Activated naive CD8-positive, alpha-beta T cell treated with anti-CD3 and anti-CD28 coated beads, Interleukin-2, amount 10 ng/mL, durations not matched to agents 7 days and 5 days (primary cell): ENCODE measurements at places on chromosomes 11 and 22. TPM values are rescaled to one million over a fixed set of nuclear protein-coding genes. Genes with fewer than 3 reads are reported as not detected.

- peaks cover 54% of the 10 kb centered on the region for H3K4me1 ChIP-seq
- H3K27me3 ChIP-seq: no peaks in the 10 kb centered on the region
- peak overlapping the region; percentile 23 for H3K27ac ChIP-seq
These were observed 19.8 kb downstream of the TPST2 start for GRCh38 chr22:26570115-26570514.

DNA sequence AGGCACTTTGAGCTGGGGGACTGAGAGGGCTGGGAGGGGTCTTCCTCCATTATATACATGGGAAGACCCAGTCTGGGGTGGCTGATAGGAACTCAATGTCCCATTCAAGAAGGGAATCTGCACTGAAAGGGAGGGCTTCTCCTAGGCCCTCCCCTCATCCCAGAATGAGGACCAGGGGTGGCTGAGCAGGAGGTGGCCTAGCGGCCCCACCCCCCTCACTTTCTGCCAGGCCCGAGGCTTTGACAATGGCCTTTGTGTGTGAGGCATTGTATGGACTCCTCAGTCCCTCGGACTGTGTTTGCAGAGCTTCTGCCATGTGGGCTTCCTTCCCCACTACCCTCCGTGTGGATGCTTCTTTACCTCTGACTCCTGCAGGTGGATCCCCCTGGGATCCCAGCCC lies 65.7 kb downstream of the NECTIN1 start:
- no peak for DNase-seq
- no peaks in the 10 kb centered on the region for H3K27me3 ChIP-seq
- H3K27ac ChIP-seq: no peak overlapping the region
- no peak overlapping the region for H3K4me3 ChIP-seq
- no peaks in the 10 kb centered on the region for H3K4me1 ChIP-seq

GRCh38 chr22:48070083-48070482 lies 1307.6 kb downstream of the TBC1D22A start:
- no peak overlapping the region for H3K4me3 ChIP-seq
- H3K36me3 ChIP-seq: no peaks in the 10 kb centered on the region
- H3K27ac ChIP-seq: no peak overlapping the region
- DNase-seq: no peak

DNA sequence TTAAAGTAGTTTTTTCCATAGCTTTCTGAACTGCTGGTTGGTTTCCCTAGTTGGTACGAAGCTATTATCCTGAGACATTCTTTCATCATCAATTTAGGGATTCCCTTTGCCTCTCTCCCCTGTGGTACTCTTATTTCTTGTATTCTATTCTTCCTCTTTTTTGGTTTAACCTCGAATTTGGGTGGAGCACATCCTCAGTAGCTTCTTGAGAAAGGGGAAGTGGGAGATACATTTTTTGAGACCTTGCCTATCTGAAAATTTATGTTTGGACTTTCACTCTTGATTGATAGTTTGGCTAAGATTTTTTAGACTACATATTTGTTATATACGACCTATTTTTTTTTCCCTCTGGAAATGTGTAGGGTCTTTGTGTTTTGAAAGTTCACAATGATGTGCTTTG lies 121.7 kb upstream of the ZBED5 start:
- H3K36me3 ChIP-seq: no peaks in the 10 kb centered on the region
- H3K4me1 ChIP-seq: peaks cover 2% of the 10 kb centered on the region
- H3K27me3 ChIP-seq: peaks cover 22% of the 10 kb centered on the region
- no peak overlapping the region for H3K4me3 ChIP-seq
- DNase-seq: no peak
- no peak overlapping the region for H3K27ac ChIP-seq

Gene OR5A1
- total RNA-seq: not detected

Gene XKR3
- total RNA-seq: not detected

Gene PDGFD
- total RNA-seq: 1.3 TPM

Gene AQP11
- total RNA-seq: 0.48 TPM

Gene MUC6
- total RNA-seq: not detected
